Effector CD4-positive, alpha-beta T cell (primary cell): ENCODE measurements at places on chromosomes 7 and 10.

DNA sequence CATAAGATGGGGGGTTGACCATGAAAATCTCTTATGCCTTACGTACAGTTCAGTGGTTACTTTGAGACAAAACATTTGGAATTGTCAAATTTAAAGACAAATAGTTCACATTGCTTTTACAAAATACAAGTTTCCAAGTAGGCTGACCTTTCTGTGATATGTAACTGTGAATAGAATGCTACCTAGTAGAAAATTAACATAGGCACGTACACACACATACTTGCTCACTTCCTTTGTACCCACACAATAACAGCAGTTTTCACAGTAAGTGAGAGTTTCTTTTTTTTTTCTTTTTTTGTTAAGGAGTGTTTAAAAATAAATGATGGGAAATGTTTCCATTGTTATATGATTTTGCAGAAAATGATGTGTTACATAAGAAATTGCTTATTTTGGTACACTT is 53.3 kb upstream of the SP8 start:
- no peak for DNase-seq

- no peak for DNase-seq
Measured at GRCh38 chr7:15602236-15602635, 40.4 kb upstream of the AGMO start.

DNA sequence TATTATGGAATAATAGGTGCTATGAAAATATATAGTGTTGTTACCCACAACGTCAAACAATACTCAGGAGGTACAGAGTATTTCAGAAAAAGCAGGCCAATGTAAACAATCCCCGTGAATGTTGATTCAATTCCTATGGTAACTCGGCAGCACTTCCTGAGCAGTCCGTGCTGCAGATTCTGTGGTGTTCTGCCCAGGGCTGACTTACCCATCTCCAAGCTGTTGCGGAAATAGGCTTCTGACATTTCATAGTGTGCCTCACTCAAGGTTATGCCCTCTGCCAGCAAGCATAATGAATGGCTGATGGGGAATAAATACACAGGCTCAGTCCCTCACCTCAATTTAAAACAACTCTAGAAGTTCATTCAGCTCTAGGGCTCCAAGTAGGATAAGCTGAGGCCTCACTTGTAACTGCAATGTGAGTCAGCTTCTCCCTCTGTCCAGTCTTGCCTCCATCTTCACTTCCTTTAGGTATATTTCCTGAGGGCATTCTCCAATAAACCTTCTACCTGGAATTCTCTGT is 177.6 kb downstream of the GNAI1 start:
- no peak for DNase-seq

GRCh38 chr10:49505076-49505475 is 33.8 kb downstream of the ERCC6 start:
- DNase-seq, result no peak

DNA sequence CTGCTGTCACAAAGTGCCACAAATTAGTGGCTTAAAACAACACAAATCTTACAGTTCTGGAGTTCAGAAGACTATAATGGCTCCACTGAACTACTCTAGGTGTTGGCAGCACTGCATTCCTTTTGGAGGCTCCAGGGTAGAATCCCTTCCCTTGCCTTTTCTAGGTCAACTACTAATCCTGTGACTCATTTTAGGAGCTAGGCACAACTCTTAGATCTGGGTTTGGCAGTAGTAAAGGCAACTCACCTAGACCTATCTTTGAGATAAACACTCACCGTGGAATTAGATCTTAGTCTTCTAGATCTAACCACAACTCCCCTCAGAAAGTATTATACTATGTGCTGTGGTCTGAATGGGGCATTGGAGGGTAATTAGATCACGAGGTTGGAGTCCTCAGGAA is 60.4 kb downstream of the ANKIB1 start:
- no peak for DNase-seq

DNA sequence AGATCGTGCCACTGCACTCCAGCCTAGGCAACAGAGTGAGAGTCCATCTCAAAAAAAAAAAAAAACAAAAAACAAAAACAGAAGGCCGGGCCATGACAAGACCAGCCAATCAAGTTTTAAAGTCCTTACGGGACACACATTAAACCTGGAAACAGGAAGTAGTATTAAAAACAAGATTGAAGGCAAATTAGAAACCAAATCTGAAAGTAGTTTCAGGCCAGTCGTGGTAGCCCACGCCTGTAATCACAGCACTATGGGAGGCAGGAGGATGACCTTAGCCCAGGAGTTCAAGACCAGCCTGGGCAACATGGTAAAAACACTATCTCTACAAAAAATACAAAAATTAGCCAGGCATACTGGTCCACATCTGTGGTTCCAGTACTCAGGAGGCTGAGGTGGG is 18.1 kb downstream of the PSAP start:
- DNase-seq, result no peak

DNA sequence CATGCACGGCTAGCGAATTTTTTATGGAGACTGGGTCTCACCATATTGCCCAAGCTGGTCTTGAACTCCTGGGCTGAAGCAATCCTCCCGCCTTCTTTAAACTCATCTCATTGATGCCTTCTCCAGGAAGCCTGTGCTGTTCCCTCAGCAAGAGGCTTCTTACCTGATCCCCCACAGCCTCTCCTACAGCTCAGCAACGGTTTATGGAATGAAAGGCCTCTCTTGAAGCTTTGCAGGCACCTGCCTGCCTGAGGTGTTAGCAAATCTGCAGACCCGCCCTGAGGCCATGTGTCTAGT is 468 bp upstream of the TRIM56 start:
- no peak for DNase-seq

DNA sequence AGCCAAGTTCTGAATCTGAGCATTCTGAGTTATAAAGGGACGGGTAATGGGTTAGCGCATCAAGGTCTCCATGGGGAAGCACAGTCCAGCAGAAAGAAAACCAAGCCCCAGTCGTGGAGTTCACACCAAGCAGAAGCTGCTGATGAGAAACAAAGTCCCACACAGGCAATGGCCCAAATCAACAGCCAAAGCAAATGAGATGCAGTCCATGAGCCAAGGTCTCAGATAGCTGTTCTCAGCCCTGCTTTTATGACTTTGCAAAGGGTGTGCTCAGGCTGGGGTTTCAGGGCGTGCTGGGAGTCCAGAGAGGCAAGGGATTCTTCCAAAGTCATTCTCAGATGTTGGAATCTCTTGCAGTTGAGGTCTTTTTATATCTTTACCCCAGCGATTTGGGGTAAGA is 32.0 kb downstream of the THNSL1 start:
- DNase-seq, result no peak

- no peak for DNase-seq
Measured at GRCh38 chr10:126584836-126585235, 85.7 kb downstream of the C10orf90 start.

DNA sequence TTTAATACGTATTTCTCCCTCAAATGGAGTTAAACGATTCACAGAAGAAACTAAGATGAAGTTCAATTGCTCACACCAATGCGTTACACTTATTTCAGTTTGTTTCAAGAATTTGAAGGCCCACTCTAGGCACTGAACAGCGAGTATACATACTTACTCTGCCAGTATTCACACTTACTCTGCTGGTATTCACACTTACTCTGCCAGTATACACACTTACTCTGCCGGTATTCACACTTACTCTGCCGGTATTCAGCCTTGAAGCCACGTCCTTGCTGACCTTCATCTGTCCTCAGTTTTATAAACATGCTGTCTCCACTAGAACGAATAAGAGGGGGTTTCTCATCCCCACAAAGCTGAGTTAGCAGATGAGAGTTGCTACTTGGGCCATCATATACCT is 86.0 kb downstream of the CUBN start:
- no peak for DNase-seq

DNA sequence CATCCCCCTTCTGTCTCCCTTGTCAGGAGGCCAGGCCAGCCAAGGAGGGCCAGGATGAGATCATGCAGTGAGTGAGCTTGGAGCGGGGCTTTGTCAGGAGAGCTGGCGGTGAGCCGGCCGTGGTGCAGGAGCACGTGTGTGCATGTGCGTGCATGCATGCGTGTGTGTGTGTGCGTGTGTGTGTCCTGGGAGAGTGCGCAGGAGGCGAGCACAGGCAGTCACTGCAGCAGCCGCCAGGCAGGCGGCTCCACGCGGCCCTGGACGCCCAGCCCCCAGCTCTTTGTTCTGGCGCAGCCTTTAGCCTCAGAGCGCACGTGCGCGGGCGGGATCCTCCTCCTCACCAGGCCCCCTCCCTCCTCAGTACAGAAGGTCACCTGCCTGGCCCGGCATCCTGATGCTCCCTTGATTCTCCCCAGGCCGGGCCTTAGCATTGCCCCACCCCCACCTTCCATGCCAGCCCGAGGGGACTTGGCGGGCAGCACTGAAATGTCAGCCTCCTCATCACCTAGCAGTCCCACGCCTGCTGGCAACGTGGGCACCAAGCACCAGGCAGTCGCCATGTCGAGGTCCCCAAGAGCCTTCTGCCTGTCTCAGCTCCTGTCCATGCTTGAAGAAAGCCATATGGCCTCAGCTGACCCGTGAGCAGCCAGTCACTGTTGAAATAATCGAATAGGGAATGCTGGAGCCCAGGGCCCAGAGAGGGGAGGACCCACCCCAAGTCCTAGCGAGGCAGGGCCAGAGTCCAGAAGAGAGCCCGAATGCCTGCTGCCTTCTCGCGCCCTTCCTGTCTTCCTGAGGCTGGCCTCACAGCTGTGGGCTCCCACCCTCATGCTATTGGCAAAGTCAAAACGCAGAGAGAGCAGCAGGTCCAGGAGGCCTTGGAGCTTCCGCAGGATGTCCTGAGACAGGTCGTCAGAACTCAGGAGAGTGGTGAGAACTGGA is 125.9 kb upstream of the PPIF start:
- no peak for DNase-seq

DNA sequence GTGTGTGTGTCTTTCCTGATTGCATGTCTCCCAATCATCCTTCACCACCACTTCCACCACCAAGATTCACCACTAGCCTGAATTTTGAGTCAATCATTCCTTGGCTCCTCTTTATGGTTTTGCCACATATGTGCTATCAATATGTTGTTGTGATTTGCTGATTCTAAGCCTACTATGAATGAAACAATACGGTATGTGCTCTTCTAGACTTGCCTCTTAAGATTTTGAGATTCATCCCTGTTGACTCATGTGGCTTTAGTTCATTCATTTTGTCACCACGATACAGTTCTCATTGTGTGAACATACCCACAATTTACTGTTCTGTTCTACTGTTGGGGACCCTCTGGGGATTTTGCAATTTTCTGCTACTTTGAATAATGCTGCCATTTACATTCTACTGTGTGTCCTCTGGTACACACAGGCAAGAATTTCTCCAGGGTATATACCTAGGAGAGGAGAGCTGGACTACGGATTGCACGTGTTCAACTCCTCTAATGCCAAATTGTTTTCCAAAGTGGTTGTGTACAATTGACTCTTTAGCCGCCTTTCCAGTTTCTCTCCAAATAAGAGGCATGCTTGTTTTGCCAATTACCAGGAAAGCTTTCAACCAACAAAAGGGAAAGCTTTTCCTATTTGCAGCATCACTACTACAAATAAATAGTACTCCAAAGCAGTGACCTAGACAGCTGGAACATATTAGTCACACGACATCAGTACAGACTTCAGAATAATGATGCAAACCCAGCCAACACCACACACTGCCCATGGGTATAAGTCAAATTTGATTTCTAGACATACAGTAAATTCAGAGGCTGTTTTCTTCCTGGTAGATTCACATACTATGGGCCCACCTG is 30.0 kb downstream of the SGMS1 start:
- DNase-seq, result no peak

- no peak for DNase-seq
Measured at GRCh38 chr7:135731-136645, 56.4 kb upstream of the FAM20C start.

DNA sequence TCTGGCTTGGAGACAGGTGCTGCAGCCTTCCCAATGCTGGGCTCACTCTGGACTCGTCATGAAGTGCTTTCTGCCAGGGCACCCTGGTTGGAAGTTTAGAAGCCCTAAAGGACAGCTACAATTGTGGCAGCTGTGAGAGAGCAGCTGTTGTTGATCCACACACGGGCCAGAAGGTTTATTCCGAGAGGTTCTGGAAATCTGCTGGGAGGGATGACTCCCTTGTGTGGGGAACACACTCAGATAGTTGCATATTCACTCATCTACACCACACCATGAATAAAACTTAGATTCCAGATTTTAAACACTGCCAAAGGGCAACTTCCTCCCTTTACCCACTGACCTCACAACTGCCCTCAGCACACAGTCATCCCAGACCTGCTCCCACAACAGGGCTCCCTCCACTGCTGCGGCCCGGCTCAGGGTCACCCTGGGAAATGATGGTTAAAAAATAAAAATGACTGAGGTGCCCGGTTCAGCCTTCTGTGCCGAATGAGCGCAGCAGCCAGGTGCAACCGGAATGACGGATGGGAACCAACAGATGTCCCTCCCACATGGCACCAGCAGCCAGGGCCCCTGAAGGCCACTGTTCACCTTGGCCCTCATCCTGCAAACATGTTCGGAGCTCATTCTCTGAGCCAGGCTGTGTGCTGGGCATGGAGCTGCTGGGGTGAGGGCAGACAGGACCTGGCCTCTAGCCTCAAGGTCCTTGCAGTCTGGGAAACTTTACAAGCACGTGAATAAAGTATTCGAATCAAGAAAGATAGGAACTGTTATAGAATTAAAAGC is 40.2 kb downstream of the ASB13 start:
- DNase-seq, result no peak

DNA sequence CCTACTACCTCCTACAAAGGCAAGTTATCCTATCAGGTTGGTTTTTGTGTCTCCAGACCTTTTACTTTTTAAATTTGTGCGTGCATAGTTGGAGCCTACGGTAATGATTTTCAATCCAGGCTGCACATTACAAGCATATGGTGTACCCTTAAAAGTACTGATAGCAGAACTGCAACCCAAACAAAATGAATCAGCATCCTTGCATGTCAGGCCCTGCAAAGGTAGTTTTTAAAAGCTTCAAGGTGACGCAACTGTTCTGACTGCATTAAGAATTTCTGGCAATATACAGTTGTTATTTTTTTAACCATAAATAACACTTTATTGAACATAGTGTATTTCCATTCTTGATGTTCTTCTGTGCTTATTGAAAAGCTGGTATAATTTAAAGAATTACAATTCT is 28.9 kb downstream of the GNAT3 start:
- no peak for DNase-seq

GRCh38 chr7:87452279-87452678 is 23.2 kb downstream of the ABCB4 start:
- DNase-seq, result no peak

GRCh38 chr7:91198371-91198770 is 65.9 kb upstream of the FZD1 start:
- no peak for DNase-seq

GRCh38 chr7:116897661-116898060 is 35.3 kb downstream of the CAPZA2 start:
- no peak for DNase-seq

GRCh38 chr10:89836840-89837164 is 135.4 kb downstream of the KIF20B start:
- no peak for DNase-seq

- DNase-seq, result no peak
Measured at GRCh38 chr7:78020874-78021249, 222.3 kb downstream of the PHTF2 start.

- DNase-seq, result no peak
Measured at GRCh38 chr7:129162732-129163131, 18.2 kb downstream of the TSPAN33 start.

- no peak for DNase-seq
Measured at GRCh38 chr10:112311481-112311880, 28.3 kb downstream of the TECTB start.

- no peak for DNase-seq
Measured at GRCh38 chr10:62648921-62649320, 155.6 kb upstream of the ADO start.
